NCI-H187 treated with DMSO at 0.1 percent for 48 hours (cell line): ENCODE measurements at places on chromosomes 6 and 20.

DNA sequence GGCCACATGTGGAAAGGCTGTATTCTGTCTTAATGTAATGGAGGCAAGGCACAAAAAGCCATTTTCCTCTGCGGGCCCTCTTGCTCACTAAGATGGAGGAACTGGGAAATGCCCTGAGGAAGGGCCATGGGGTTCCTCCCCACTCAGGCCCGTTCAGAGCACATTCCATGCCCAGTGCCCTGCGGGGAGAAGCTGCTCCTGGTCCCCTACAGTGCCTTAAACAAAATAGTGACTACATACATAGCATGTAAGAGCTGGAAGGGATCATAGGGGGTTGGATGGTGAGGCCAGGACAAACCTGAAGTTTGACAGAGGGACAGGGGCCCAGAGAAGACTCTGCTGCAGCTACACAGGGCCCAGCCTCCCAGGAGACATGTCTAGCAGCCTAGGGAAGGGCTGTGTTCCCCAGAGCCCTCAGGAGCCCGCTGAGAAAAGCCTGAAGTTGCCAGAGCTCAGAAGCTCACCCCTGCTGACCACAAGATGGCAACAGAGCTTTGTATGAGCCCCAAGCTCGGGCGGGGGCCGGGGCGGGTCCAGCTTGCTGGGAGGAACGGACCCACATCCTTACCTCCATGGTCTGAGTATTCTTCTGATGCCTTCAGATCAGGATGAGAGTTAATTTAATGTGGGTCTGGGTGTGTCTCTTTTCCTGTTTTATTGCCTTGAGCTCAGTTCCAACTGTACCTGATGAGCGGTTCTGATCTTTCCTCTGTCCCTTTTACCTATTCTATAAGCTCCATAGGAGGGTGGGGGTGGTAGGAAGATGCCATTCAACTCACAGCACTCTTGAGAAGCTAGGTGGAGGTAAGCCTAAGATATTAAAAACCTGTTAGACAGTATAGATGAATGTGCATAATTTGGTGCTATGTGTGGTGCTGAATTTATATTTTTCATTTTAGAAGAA is 242.9 kb downstream of the CDC5L start:
- no peak for DNase-seq

DNA sequence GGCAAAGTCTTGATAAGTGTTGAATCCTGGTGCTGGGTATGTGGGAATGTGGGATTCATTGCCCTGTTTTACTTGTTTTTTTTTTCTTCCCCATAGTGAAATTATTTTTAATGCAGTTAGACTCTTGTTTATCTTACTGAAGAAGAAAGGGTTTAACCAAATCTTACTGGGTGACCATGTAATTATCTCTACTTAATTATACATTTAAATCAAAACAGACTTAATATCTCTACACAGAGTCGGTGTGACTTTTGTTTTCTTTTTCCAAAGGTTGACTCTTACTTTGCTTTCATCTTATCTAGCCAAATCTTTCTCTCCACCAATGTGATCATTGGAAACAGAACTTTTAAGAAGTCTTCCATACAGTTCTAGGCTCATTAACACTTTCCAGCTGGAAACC is 67.7 kb upstream of the DYNLRB1 start:
- DNase-seq = no peak

- no peak for DNase-seq
Measured at GRCh38 chr6:104266922-104267321, 592.8 kb downstream of the HACE1 start.

DNA sequence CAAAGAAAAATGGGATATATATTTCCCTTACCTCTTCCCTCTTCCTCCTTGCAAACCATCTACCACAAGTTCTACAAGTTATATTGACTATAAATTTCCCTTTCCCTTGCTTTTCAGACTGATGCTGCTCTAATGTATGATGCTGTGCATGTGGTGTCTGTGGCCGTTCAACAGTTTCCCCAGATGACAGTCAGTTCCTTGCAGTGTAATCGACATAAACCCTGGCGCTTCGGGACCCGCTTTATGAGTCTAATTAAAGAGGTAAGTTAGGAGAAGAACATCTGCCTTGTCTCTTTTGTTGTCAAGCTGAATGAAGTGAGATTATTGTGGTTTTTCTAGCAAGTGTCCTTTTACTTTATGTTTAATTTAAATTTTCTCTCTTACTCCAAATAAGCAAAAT is 406.0 kb downstream of the GRIK2 start:
- no peak for DNase-seq

- DNase-seq = no peak
Measured at GRCh38 chr20:5658912-5659345, 91.3 kb upstream of the SHLD1 start.

GRCh38 chr20:47440857-47441773 is 60.6 kb upstream of the NCOA3 start:
- no peak for DNase-seq

- DNase-seq = no peak
Measured at GRCh38 chr6:2800552-2801316, 35.5 kb downstream of the WRNIP1 start.

- DNase-seq = no peak
Measured at GRCh38 chr6:131758920-131759319, 48.1 kb upstream of the CTAGE9 start.

GRCh38 chr6:167293088-167293589 is 2.0 kb downstream of the UNC93A start:
- DNase-seq = no peak

GRCh38 chr6:30855429-30856075 is 28.8 kb upstream of the DDR1 start:
- no peak for DNase-seq

DNA sequence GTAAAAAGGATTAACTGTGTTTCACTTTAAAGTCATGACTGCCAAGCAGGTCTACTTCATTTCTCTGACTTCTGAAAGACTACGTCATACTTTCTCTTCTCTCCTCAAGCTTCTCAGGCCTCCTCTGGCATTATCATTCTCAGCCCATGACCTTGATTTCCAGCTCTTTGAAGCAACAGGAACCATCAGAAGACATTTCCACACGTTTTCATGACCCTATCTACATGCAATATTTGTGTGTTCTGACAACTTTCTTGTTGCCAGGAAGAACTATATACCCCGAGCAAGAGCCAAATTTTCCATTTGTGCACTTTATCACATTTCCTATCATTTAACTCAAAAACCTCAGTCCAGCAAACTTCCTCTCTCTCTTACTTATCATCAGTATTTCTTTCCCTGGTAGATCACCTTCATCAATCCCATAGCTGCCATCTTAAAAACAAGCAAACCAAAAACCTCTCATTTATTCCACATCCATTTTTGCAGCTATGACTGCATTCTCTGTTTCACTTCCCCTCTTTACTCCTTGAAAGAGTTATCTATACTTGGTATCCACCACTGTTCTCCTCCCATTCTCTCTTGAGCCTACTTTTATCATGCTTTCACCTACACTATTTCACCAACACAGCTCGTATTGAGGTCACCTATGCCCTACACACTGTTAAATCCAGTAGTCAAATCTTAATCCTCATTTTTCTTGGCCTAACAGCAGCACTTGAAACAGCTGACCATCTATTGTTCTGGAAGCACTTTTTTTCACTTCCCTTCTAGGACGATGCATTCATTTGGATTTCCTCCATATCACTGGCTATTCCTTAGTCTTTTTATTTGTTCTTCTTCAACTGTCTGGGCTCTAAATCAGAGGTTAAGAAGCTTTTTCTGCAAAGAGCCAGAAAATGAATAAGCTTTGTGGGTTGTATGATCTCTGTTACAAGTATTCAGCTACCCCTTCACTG is 47.1 kb downstream of the STX7 start:
- no peak for DNase-seq

- no peak for DNase-seq
Measured at GRCh38 chr6:23608931-23609435, 517.0 kb upstream of the NRSN1 start.

- no peak for DNase-seq
Measured at GRCh38 chr6:137148306-137149034, 25.0 kb downstream of the IL22RA2 start.
